ENCODE measurements at places on chromosomes 7 and 10.

- no peak for DNase-seq
These were observed 57.6 kb upstream of the TARP start for GRCh38 chr7:38330861-38331621.

DNA sequence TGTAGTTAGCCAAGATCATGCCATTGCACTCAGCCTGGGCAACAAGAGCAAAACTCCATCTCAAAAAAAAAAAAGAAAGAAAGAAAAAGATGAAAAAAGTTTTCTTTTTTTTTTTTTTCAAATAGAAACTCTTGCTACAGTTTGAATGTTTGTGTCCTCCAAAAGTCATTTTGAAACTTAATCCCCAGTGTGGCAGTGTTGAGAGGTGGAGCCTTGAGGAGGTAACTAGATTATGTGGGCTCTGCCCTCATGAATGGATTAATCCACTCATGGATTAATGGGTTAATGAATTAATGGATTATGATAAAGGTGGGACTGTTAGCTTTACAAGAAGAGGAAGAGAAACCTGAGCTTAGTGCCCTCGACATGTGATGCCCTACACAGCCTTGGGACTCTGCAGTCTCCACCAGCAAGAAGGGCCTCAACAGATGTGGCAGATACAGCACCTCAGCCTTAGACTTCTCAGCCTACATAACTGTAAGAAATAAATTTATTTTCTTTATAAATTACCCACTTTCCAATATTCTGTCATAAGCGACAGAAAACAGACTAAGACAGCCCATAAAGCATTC, 25.1 kb downstream of the CPEB3 start:
- DNase-seq, result no peak

GRCh38 chr7:152737833-152738232, 21.7 kb upstream of the ACTR3B start:
- no peak for DNase-seq

GRCh38 chr7:29906200-29907022, 83.2 kb downstream of the SCRN1 start:
- no peak for DNase-seq

- DNase-seq, result no peak
These were observed 69.4 kb upstream of the INPP5A start for GRCh38 chr10:132468216-132468615.

GRCh38 chr7:120695848-120696247, 162.1 kb downstream of the TSPAN12 start:
- no peak for DNase-seq

DNA sequence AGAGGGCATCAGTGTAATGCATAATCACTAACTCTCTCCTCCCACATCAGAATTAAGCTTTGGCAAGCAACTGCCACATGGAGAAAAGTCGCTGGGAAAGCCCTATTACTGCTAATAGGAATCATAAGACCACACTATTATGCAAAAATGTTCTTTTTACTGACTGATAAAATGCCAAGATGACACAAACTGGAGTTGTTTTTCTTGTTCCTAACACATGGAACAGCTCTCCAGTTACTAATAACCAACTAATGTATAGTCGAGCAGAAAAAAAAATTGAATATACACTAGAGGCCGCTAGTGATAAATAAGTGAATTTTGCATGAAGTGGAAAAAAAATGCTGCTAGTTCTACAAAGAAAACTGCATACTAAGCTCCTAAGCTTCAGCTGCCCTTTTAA, 165.6 kb downstream of the TPK1 start:
- no peak for DNase-seq

GRCh38 chr10:117741524-117741923, 199.0 kb downstream of the EMX2 start:
- no peak for DNase-seq

GRCh38 chr10:5470062-5470751, 29.2 kb downstream of the CALML5 start:
- DNase-seq, result no peak

DNA sequence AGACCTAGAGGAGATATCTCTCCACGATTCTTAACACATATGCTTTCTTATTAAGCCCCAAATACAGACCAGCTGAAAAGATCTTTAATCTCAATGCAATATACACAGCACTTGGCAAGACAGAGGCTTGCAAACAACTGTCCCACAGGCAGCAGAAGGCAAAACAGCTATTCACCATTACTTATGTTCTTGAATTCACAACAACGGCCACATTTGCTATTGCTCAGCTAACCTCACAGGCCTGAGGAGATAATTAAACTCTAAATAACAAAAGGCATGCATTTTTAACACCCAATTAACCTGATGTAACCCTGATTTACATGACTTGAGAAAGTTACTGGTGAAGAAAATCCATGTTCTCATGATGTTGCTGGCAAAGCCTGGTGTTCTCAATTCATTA, 216.4 kb downstream of the CRPPA start:
- DNase-seq, result no peak

GRCh38 chr7:96832092-96832662, 122.5 kb upstream of the SEM1 start:
- no peak for DNase-seq

- DNase-seq, result no peak
These were observed 79.0 kb upstream of the SP8 start for GRCh38 chr7:20865684-20866083.

DNA sequence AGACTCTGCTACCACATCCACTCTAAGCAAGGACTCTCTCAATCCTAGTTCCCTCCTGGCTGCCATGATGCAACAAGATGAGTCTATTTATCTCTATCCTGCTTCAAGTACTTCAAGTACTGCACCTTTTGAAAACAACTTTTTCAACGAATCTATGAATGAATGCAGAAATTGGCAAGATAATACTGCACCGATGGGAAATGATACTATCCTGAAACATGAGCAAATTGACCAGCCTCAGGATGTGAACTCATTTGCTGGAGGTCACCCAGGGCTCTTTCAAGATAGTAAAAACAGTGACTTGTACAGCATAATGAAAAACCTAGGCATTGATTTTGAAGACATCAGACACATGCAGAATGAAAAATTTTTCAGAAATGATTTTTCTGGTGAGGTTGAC, 40.7 kb downstream of the AHR start:
- DNase-seq, result no peak

- DNase-seq, result no peak
These were observed 1.3 kb downstream of the CNNM2 start for GRCh38 chr10:102919246-102919959.

- DNase-seq, result no peak
These were observed 199.7 kb downstream of the TNS3 start for GRCh38 chr7:47382200-47382599.

DNA sequence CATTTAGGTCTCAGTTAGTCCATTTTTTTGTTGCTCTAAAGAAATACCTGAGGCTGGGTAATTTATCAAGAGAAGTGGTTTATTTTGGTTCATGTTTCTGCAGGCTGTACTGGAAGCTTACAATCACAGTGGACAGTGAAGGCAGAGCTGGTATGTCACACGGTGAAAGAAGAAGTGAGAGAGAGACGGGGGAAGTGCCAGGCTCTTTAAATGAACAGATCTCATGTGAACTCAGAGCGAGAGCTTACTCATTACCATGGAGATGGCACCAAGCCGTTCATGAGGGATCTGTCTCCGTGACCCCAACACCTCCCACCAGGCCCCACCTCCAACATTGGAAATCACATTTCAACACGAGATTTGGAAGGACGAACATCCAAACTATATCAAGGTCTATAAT, 18.9 kb upstream of the PNLIPRP3 start:
- DNase-seq, result no peak

DNA sequence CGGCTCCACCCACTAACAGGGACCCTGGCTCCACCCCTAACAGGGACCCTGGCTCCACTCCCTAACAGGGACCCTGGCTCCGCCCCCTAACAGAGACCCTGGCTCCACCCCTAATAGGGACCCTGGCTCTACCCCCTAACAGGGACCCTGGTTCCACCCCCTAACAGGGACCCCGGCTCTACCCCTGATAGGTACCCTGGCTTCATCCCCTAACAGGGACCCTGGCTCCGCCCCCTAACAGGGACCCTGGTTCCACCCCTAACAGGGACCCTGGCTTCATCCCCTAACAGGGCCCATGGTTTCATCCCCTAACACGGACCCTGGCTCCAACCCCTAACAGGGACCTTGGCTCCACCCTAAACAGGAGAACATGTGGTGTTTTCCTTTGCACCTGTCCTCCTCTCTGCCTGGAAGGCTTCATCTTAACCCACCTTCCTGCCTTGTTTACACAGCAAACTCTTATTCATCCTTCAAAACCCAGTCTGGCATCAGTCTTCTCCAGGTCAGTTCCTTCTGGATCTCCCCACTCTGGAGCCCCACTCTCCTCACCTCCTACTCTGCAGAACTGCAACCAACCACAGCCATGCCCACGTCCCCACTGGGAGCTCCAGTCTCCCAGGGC, 58.0 kb downstream of the CHST15 start:
- no peak for DNase-seq

- no peak for DNase-seq
These were observed 9.4 kb downstream of the ELFN1 start for GRCh38 chr7:1679326-1679965.

GRCh38 chr10:26555719-26556368, 117.7 kb downstream of the APBB1IP start:
- no peak for DNase-seq

DNA sequence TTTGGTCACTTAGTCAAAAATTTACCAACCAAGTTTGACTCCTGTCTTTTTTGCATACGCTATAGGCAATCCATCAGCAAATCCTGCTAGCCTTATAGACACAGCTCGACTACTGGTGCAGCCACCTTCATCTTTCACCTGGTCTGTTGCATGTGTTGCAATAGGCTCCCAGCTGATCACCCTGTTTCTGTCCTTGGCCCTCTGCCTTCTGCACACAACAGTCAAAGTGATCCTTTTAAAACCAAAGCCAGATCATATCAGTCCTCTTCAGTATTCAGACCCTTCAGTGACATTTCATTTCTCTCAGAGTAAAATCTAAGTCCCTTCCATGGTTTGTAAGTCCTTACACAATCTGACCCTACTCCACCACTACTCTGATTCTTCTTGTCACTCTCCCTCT, 10.9 kb upstream of the CDK6 start:
- DNase-seq, result no peak

DNA sequence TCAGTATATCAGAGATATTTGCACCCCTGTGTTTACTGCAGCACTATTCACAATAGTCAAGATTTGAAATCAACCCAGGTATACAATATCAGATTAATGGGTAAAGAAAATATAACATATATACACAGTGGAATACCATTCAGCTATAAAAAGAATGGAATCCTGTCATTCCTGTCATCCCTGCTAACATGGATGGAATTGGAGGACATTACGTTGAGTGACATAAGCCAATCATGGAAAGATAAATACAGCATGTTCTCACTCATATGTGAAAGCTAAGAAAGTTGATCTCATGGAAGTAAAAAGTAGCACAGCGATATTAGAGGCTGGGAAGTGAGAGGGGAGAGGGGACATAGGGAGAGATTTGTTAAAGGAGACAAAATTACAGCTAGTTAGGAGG, 171.0 kb downstream of the ARL5B start:
- DNase-seq, result no peak

DNA sequence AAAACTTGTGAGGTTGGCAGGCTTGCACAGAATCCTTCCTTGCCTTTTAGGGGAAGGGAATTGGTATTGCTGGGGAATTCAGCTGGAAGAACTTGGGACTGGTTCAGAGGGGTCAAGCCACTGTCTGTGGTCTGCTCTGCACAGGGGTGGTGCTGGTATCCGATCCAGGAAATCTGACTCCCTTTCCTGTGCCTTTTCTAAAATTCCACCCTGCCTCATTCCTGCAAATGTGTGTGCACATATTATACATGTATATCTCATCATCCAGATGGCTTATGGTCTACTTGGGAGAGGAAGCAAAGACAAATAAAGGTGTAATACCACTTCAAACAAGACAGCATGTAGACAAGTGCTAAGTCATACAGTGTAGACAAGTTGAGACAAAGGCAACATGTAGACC, 14.3 kb downstream of the UBTD1 start:
- no peak for DNase-seq

DNA sequence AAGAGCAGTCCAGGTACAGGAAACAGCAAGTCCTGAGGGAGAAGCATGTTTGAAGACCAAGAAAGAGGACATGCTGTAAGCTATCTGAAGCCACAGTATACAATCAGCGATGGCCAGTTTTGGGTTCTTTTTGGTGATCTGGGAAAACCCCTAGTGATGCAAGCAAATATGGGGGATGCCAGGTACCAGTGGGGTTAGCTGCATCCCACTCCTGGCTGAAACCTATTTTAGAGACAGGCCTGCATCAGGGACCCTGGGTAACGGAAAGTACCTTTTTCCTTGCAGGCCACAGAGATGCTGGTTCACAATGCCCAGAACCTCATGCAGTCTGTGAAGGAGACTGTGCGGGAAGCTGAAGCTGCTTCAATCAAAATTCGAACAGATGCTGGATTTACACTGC, 32.9 kb downstream of the AP3M1 start:
- no peak for DNase-seq

DNA sequence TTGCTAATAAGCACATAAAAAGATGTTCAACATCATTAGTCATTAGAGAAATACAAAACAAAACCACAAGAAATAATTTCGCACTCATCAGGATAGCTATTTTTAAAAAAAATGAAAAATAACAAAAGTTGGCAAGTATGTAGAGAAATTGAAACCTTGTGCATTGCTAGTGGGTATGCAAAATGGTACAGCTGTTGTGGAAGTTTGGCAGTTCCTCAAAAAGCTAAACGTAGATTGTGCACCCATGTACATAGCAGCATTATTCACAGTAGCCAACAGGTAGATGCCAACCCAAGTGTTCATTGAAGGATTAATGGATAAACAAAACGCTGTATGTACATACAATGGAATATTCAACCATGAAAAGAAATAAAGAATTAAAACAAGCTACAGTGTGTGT, 35.3 kb upstream of the STARD3NL start:
- no peak for DNase-seq
